ENCODE measurements at places on chromosomes 5 and 9. TPM values are rescaled to one million over a fixed set of nuclear protein-coding genes. Genes with fewer than 3 reads are reported as not detected.

The FAM221B gene
- 0.05 TPM for polyA plus RNA-seq

The TAS2R1 gene
- polyA plus RNA-seq = 0.05 TPM

The PLAC8L1 gene
- polyA plus RNA-seq = 1.5 TPM

The LCN12 gene
- polyA plus RNA-seq = 14.4 TPM

The CCL28 gene
- polyA plus RNA-seq = 6.5 TPM

The NKD2 gene
- 12.4 TPM for polyA plus RNA-seq

The ARSI gene
- 0.59 TPM for polyA plus RNA-seq

The PLEKHG4B gene
- polyA plus RNA-seq = 0.64 TPM

The SVEP1 gene
- polyA plus RNA-seq = 0.52 TPM
